T-helper 2 cell (primary cell): ENCODE measurements at places on chromosomes 5 and 9.

- no peak for DNase-seq
Measured at GRCh38 chr5:142246258-142246657, 78.6 kb downstream of the SPRY4 start.

DNA sequence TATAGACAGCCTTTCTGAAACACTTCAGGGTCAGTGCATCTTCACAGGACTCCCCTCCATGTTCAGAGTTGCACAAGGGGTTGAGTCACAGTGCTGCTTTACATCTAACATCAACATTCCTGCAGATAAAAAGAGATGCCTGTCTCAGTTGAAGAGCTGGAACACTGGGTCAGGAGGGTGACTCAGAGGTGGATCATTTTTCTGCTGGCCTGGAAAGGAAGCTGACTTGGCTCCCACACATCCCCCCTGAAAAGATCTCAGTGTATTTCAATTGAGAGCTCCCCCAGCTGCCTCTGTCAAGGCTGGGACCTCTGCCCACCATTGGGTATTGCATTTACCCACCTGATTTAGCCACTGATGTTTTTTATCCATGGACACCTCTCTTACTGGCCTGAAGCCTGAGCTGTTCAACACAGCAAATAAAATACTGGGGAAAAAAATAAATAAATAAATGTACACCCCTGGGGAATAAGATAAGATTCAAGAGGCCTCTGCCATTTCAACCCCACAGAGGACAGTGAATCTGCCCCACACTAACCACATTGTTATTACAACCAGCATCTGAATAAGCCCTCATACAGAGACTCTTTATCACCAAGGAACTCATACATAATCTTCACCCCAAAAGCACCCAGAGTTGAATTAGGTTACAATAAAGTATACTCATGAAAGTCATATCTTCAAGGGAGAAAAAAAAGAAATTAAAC, 716.4 kb downstream of the SEMA5A start:
- no peak for DNase-seq

DNA sequence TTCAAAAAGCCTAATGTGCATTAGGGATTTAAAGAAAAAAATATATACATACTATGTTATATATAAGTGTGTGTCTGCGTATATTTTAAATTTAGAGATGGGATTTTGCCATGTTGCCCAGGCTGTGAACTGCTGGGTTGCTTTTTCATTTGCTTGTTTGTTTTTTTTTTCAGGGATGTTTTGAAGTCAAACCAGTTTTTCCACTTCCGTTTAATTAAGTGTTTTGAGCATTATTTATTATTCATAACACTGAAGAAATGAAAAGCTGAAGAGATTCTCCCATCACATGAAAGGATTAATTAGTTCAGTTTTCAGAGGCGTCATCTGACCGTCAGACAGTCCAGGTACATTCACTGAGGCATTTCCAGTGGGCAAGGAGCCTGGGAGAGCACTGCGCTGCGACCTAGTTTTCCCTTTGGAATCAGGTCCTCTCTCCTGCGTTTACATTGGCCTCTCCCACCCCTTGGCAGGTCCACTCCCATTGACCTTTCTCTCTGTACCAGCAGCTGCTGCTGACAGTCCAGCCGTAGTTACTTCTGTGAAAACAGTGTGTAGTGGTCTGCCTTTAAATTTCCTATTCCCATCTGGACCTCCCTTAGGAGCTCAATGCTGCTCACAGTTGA, 26.0 kb downstream of the ARRDC3 start:
- no peak for DNase-seq

DNA sequence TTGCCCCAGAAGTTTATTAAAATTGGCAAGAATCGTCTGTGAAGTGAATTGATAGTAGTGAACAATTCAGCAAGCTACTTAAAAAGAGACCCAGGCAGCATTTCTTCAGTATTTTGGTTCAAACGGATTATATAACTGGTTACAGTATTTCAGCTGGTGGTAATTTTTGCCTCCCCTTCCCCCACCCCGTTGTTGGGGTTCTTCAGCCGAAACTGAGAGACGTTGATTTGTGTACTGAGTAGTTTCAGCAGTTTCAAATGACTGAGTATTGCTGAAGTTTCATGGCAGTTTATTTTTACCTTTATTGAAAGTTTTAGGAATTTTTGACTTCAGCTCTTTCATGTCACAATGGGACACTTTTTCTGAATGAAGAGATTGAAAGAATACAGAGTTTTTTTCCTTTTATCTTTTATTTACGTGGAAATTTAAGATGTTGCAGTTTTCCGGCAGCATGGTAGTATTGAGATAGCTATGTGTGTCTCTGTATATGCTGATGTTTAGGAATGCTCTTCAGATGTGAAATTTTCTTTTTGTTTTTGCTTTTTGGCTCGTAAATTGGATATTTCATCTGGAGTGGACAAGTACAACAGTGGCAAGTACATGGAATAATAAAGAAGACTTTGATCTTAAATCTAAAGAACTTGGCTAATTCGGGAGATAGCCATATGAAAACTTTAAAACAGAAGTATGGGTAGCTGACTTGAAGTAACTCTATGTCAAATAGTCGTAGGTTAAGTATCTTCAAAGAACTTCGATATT, 1.9 kb downstream of the GPBP1 start:
- peak; percentile 36 for DNase-seq
